ENCODE measurements at places on chromosomes 2 and 18.

- no peak for DNase-seq
These were observed 459.5 kb upstream of the CDH20 start for GRCh38 chr18:60873708-60874107.

DNA sequence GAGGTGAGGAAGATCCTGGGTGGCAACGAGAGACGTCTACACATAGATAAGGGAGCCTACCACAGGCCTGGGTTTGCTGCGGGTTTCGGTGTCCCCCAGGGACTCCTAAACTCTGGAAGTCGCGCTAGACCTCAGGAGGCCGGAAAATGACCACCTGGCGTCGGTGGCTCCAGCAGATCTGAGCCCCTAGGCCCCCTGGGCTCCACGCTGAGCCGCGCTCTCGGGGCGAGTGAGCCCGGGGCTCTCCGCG lies 987 bp upstream of the DLX1 start:
- no peak for DNase-seq

DNA sequence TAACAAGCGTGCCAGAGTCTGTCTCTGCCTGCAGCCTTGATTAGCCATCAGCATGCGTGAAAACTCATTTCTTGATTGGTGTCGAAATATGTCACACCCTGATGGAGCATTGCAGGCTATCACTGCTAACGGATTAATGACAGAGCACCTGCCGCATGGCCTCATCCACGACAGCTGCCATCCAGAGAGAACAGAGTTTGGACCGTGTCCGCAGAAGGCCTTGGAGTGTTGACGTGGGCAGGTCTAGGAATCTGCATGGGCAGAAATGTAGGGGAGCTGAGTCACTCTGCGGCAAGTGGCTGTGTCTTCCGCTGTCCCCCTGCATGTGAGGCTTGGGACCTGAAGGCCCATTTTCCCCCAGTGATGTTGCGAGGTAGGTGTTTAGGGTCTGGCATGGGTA lies 43.0 kb downstream of the KLHL29 start:
- DNase-seq = no peak

GRCh38 chr2:135850892-135851668 lies 14.1 kb upstream of the LCT start:
- DNase-seq = no peak

- no peak for DNase-seq
These were observed 100.8 kb downstream of the LRP1B start for GRCh38 chr2:142029974-142030373.
